Stimulated activated CD4-positive, alpha-beta T cell treated with anti-CD3 and anti-CD28 coated beads, TNF-alpha, amount 100 ng/mL, for 24 hours (primary cell): ENCODE measurements at places on chromosomes 2 and 18.

GRCh38 chr2:148645539-148646230 is 1.1 kb downstream of the EPC2 start:
- DNase-seq, result peak; percentile 21

DNA sequence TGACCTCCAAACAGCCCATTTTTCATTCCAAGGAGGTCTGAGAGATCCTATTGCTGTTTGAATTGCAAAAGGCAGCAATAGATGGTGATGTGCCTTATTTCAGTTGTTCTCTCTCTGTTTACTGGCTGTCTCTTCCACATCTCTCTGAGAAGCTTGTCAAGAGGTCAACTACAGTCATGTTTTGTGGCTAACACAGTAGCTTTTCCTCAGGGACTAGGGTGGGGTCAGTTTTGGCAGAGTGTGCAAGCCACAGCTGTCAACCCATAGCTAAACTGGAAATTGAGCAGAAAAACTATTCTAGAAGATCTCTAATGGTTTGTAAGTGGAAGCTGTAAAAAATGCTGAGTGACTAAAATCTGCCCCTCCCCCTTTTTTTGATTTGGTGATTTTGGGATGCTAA is 67.1 kb downstream of the DIS3L2 start:
- DNase-seq, result no peak

GRCh38 chr18:67553437-67553836 is 36.9 kb upstream of the DSEL start:
- no peak for DNase-seq

DNA sequence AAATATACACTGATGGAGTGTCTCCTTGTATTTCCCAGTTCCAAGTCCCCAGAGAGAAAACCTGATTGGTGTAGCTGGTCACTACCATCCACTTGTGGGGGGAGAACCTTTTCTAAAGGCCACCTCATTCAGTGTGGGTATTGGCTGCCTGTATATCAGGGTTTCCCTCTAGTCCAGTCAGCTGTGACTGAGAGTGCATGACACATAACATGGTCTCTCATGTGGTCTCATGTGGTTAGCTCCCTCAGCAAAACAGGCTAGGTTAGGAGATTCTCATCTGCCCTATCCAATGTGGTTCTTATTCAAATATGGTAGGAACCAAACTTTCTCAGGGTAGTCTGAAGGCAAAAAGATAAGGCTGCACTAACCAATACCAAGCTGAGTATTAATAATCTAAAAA is 4.1 kb upstream of the GORASP2 start:
- DNase-seq, result no peak

DNA sequence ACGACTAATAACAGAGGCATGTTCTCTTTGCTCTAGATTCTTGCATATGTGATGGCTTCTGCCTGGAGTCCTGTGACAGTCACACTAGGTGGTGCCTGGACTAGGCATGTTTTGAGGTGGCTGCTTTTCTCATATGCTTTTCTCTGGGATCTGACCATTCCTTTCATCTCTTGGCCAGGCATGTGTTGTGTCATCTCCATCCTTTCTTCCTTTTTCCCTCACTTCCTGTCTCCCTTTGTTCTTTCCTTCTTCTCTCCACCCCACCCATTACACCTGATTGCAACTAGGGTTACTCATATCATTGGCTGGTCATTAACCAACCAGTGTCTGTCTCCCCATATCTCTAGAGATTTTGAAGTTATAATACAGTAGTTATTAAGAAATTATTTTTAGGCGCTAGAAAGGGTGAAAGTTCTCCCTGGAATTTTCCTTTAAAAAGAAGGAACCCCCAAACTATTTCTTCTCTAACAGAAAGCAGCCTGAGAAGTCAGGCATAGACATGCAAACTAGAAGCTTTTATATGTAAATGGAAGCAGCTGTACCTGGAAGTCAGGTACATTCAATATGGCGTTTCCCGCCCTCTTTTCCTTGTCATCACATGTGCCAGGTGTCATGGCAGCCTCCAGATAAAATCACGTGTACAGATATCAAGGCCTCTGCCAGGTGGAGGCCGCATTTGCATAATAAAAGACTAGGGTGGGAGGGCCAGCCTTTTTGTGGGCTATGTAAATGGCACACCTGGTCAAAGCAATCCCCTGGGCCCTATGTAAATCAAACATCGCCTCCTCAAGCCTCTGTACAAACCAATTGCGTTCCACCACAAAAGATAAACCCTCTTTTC is 220.4 kb upstream of the MEX3C start:
- DNase-seq, result no peak

DNA sequence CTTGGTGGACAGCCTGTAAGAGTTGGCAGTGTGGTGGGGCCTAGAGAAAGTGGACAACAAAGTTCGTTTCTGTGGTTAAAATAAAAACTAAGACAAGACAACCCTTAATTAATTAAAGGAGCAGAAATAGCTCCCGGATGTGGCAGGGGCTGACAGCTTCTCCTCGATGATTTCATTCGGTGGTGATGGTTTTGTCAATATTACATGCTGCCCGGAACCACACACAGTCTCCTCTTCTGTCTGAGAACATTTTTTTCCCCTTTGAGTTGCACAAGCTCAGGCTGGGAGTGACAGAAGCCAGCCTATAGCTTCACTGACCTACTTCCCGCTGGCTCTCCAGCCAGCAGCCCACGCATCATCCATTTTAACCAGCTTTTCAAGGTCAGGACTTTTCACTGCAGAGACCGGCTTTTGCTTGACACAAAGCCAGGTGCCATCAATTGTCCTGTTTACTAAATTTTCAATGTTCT is 378.8 kb downstream of the SLC4A3 start:
- DNase-seq, result no peak

- no peak for DNase-seq
Measured at GRCh38 chr2:234771176-234771575, 180.6 kb upstream of the SH3BP4 start.

GRCh38 chr2:38971377-38971776 is 81.7 kb downstream of the ARHGEF33 start:
- no peak for DNase-seq

DNA sequence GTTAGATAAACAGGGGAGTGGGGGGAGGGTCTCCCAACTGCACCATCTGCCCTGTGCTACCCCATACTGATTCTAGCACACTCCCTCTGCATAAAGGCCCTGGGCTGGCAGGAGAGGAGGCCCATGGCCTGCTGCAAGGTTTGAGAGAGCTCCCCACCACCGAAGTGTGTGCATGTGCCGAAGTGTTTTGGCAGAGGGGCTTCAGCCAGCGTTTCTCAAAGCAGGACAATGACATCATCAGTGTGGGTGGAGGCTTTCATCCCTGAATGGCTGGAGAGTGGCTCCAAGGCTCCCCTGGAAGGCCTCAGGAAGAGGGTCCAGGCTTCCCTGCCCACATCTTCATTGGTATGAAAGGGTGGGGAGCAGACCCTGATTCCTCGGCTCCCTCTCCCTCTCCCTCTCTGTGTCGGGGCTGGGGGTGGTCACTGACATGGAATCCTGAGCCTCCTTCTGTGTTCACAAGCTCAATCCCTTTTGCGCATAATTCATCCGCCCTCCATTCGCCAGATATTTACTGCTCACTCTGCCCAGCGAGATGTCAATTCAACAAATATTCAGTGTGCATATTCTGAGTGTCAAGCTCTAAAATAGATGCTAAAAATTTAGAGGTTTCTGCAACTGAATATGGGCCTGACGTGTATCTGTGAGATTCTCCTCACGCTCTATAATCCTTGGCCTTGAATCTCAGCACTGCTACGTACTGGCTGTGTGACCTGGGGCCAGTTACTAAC is 122.1 kb downstream of the CELF4 start:
- DNase-seq, result no peak

GRCh38 chr18:77876319-77876865 is 626.7 kb downstream of the GALR1 start:
- no peak for DNase-seq

- DNase-seq, result no peak
Measured at GRCh38 chr2:181174611-181175580, 194.5 kb downstream of the UBE2E3 start.

- DNase-seq, result no peak
Measured at GRCh38 chr2:127422559-127423477, 4.6 kb downstream of the PROC start.

DNA sequence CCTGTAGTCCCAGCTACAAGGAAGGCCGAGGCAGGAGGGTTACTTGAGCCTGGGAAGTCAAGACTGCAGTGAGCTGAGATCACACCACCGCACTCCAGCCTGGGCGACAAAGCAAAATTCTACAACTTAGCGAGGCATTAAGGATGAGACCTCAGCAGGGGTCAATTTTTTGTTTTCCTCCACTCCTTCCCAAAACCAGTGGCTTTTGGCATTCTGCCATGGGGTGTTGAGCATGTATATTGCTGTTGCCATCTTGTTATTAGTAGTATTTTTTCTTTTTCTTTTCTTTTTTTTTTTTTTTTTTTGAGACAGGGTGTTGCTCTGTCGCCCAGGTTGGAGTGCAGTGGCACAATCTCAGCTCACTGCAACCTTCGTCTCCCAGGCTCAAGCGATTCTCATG is 8.9 kb upstream of the GIGYF2 start:
- no peak for DNase-seq

GRCh38 chr2:8500124-8501054 is 181.5 kb upstream of the ID2 start:
- DNase-seq, result no peak

DNA sequence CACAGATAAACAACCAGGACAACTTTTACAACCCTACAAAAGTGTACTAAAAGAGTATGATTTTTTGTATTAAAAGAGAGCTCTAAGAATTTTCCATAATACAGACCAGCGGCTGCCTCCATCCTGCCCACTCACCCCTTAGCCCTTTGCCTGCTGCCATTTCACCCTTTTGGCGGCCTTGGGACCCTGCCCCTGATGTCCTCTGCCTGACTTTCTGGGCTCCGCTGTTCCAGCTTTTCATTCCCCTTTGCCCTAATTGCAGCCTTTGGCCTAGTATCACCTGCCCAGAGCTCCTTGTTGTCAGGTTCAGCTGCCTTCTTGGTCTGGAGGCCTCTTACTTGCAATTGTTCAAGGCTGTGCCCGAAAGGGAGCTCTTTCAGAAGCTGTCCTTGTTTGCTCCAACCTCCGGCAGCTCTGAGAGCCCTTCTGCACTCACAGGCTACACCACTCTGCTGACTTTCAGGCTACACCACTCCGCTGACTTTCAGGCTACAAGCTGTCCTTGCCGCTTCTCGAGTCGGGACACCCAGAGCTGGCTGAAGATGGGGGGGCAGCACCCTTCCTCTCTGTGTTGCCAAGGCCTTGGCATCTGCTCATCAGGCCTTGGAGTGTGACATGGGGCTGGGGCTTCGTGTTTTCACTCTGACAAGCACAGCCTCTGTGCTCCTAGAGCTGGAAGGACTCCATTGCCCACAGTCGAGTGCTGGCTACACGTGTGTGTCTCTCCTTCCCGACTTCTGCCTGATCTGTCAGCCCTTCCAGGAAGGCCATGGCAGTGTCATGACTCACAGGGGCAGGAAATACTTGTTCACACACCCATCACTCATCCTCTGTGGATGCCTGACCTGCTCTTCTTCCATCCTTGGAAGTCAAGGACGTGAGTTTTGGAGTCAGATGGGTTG is 43.1 kb upstream of the HDAC4 start:
- no peak for DNase-seq

- no peak for DNase-seq
Measured at GRCh38 chr2:189549449-189549832, 31.1 kb downstream of the SLC40A1 start.

DNA sequence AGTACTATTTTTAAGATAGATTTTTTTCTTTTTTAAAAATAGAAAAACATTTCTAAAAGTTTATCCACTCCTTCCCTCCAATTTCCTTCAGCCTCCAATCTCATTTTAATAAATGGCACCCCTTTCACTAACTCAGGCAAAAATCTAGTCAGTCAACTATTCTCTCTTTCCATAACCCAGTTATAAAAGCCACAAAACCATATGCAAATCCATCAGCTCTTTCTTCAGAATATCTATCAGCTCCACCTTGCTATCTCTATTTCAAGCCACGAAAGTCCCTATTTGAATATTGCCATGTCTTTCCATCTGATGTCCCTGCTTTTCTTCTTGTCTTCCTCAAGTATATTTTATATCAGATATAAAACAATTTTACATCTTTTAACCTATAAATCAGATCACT is 397.1 kb downstream of the ERBB4 start:
- no peak for DNase-seq

DNA sequence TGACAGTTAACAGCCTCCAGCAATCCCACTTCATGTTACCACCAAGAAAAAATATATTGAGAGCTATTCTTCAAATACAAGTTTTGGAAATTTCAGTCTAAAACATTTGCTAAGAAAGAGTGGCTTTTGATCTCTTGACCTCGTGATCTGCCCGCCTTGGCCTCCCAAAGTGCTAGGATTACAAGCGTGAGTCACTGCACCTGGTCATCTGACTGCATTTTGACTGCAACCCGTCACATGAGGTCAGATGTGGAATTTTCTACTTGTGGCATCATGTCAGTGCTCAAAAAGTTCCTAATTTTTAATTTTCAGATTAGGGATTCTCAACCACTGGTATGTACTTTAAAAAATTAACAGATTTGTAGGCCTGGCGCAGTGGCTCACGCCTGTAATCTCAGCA is 9.1 kb upstream of the CLK1 start:
- DNase-seq, result no peak

DNA sequence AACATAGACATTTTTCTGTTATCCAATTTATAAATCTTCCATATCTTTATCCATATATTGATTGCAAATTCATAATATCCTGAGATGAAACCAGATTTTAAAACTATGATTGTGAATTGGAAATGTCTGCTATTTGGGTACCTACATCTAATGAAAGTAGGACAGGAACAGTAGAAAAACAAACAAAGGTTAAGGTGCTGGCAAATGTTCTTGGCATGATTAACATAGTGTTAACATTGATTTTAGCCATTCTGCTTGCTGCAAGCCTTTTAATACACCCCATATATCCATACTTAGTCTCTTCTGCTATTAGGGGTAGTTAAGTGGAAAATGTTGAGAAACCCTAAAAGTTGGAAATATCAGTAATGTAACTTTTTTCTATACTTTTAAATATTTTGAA is 152.0 kb downstream of the KCNJ3 start:
- no peak for DNase-seq

GRCh38 chr2:177900082-177900481 is 172.5 kb downstream of the PDE11A start:
- no peak for DNase-seq

DNA sequence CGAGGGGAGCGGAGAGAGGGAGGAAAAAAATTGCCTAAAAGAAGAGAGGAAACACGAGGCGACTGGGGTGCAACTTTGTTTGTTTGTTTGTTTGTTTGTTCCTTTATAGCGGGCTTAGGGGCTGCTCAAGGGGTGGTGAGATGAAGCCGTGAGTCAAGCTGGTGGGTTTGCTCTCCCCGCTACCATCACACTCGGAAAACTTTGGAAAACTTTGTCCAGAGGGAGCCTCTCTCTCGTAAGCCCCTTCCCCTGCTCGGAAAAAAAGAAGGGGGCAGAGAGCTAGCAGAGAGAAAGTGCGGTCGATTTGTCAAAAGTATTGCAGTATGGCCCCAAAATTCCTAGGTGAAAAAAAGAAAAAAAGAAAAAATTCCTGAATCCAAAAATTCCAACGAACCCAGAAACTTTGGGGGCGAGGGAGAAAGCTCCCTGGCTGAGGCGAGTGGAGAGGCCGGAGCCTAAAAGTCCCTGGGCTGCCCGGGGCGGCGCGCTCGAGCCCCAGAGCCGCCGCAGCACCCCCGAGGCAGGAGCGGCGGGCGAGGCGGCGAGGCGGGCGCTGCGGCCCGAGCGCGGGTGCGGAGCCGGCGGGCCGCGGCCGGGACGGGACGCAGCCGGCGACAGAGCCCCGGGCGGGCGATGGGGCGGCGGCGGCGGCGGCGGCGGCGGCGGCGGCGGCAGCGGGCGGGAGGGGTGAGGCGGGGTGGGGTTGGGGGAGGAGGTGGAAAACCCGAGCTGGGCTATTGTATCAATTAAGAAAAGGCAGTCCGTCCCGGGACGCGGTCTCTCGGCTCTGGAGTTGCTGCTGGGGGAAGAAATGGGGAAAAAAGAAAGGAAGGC is 558 bp upstream of the CYP26B1 start:
- no peak for DNase-seq
